SJCRH30 (cell line): ENCODE measurements at places on chromosomes 12 and 14.
A peak's percentile ranks its signal among the peaks of the same experiment; 100 is the strongest.

DNA sequence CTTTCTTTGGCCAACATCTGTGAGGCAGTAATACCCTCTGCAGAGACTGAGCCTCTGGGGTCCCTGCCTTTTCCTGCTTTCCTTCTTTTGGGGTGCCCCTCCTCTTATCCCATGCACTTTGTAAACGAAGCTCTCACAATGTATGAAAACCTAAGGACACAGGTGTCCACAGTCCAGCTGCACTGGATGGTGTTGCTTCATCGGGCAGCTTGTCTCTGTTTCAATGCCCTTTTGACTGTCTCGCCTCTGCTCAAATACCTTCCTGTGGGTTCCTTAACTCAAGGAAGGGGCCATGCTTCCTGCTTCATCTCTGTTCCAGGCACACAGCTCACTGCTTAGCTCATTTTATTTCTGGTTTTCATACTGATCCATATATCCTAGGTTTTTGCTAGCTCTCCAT, 6.4 kb downstream of the C1RL start:
- no peak for DNase-seq

GRCh38 chr14:99065551-99065950, 206.4 kb downstream of the BCL11B start:
- peak; percentile 8 for DNase-seq

GRCh38 chr14:22593189-22593588, 4.2 kb upstream of the DAD1 start:
- DNase-seq = no peak

GRCh38 chr14:104462651-104463630, 116.6 kb upstream of the C14orf180 start:
- DNase-seq = no peak

DNA sequence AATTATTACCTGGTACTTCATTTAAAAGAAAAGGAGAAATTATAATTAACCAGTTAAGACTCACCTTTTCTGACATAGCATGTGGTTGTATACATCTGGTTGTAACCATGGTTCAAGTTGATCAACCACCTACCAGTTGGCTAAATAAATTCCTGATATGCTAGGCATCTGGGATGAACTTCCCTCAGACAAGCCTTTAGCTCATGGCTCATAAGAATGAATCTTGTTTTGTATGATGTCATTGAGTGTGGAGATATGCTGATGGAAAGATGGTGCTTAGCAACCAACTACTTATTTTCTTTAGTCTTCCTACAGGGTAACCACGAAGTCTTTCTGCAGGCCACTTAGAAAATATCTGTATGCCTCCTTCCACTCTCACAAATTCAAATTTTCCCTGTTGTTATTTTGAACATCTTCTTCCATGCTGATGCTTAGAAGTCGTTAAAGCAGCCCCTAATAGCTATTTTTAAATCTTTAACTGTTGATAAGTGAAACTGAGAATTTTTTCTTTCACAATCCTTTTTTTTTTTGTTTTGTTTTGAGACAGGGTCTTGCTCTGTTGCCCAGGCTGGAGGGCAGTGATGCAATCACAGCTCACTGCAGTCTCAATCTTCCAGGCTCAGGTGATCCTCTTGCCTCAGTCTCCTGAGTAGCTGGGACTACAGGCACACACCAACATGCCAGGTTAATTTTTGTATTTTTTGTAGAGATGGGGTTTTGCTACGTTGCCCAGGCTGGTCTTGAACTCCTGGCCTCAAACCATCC, 51.9 kb upstream of the PTHLH start:
- DNase-seq = no peak

- DNase-seq = peak; percentile 58
These were observed at the start of gene RPS6KL1 for GRCh38 chr14:74922752-74923401. Gene RPS6KL1, minus strand, starts transcription at chr14:74923260. Its CDS starts 1,719 bp downstream, at chr14:74921541.
